ENCODE measurements at places on chromosomes 7 and 10. TPM values are rescaled to one million over a fixed set of nuclear protein-coding genes. Genes with fewer than 3 reads are reported as not detected.

DNA sequence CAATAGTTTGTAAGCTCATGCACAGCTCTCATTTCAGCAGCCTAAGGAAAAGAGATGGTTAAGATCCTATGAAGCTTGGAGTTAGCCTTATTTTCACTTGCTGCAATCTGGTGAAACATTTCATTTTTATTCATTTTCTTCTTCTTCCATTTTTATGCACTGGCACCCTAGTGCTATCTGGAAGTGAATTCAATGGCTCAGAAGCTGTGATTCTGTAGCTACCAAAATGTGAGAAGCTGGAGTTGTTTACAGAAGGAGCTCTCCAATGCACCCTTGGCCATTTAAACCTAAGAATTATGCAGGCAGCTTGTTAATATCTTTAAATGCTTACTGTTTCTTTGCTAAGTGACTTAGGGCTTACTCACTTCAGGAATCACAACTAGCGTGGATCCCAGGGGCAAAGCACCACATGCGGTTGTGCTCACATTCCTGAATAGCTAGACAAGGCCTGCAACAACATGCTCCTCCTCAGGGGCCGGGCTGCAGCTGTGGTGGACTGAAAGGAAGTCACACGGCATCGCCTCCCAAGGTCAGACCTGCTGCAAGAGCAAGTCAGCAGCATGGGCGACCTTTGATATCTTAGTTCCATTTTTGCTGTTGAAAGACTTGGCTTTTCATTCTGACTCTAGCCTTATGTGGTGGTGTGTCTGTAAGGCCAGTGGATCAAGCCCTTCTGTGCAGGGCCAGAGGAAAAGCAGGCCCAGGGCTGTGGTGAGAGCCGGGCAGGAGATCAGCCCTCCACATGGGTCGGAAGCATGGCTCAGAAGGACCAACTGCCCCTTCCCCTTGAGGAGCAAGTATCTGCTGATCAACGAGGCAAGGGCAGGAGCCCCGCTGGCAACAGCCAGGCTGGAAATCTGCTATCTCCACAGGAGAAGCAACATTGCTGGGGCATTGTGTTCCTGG is 91.9 kb upstream of the MBL2 start:
- no peak overlapping the region for H3K4me3 ChIP-seq
- no peak for DNase-seq
- no peaks in the 10 kb centered on the region for H3K4me1 ChIP-seq

GRCh38 chr7:149795126-149795525 is 21.7 kb upstream of the ZNF467 start:
- H3K36me3 ChIP-seq = no peaks in the 10 kb centered on the region
- DNase-seq = no peak
- H3K27ac ChIP-seq = no peak overlapping the region
- peaks cover 9% of the 10 kb centered on the region for H3K27me3 ChIP-seq

- no peaks in the 10 kb centered on the region for H3K36me3 ChIP-seq
- H3K27me3 ChIP-seq = no peaks in the 10 kb centered on the region
- no peaks in the 10 kb centered on the region for H3K4me1 ChIP-seq
- H3K27ac ChIP-seq = no peak overlapping the region
These were observed 8.3 kb downstream of the ATOH7 start for GRCh38 chr10:68223535-68224165.

- H3K4me3 ChIP-seq = no peak overlapping the region
- H3K27me3 ChIP-seq = no peaks in the 10 kb centered on the region
- H3K36me3 ChIP-seq = no peaks in the 10 kb centered on the region
- H3K4me1 ChIP-seq = no peaks in the 10 kb centered on the region
- DNase-seq = no peak
These were observed 2.5 kb upstream of the ITIH2 start for GRCh38 chr10:7700577-7701125.

DNA sequence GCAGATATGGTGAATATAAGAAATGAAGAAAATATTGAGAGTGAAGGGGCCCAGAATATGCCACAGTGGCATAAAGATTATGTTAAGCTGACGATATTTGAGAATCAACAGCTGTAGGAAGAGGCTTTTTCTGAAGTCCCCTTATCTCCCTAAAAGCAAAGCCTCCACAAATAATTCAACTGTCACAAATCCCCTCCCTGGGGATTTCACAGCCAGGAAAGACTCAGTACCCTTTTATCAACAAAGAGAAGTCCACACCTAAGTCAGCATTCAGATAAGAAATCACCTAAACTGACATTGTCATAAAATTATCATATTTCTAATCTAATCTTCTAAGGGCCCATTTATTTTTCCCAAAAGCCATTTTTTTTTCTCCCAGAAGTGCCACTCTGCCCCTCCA is 284.9 kb upstream of the VWC2 start:
- H3K36me3 ChIP-seq = no peaks in the 10 kb centered on the region
- H3K27me3 ChIP-seq = no peaks in the 10 kb centered on the region
- H3K4me1 ChIP-seq = no peaks in the 10 kb centered on the region
- H3K4me3 ChIP-seq = no peak overlapping the region
- no peak for DNase-seq
- H3K27ac ChIP-seq = no peak overlapping the region

DNA sequence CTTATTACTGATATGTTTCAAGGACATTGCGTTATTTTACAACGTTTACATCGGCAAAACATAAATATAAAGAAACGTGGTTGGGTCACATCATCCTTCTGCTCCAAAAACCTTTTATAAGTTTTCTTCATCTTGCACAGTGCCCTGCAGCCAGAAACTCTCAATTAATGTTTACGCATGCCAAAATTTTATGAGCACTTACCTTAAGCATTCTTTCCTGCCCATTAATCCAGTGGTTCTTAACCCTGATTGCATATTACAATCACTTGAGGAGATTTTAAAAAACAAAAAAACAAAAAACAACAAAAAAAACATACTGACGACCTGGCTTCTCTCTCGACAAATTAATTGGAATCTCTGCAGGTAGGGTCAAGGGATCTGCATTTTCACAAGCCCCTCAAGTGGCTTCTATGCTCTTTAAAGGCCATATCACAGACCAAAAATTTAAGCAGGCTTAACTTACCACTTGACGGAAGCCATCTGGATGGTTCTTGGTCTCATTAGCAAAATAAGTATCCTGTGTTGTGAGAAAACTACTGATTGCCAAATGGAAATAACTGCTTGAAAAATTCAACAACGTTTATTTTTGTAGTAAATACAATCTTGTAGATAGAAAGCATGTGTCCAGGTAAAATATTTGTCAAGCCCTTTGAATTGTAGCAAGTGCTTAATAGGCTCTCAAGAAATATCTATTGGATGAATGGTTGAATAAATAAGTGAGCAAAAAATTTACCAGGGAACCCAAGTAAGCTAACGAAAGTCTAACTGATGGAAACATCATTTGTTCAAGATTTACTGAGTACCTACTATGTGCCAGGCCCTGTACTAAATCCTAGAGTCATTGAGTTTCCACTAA is 30.9 kb upstream of the SLC16A12 start:
- H3K27me3 ChIP-seq = no peaks in the 10 kb centered on the region
- H3K4me3 ChIP-seq = no peak overlapping the region
- H3K27ac ChIP-seq = no peak overlapping the region
- no peak for DNase-seq

DNA sequence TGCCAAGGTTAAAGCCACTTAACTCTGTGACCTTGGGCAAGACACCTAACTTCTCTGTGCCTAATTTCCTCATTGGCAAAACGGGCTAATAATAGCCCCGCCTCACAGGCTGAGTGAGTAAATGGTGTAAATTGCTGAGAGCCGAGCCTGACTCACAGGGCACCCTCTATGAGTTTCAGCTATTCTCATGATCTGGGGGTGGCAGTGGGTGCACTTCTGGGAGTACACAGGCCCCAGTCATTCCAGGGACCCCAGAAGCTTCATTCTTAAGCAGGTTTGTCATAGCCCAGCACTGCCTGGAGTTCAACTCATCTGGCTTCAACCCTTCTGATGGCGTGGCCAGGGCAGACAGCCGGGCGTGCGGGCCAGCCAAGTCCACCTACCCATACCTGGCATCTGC is 137.2 kb downstream of the GRID1 start:
- H3K4me3 ChIP-seq = no peak overlapping the region
- H3K36me3 ChIP-seq = no peaks in the 10 kb centered on the region
- no peaks in the 10 kb centered on the region for H3K27me3 ChIP-seq
- H3K4me1 ChIP-seq = no peaks in the 10 kb centered on the region

DNA sequence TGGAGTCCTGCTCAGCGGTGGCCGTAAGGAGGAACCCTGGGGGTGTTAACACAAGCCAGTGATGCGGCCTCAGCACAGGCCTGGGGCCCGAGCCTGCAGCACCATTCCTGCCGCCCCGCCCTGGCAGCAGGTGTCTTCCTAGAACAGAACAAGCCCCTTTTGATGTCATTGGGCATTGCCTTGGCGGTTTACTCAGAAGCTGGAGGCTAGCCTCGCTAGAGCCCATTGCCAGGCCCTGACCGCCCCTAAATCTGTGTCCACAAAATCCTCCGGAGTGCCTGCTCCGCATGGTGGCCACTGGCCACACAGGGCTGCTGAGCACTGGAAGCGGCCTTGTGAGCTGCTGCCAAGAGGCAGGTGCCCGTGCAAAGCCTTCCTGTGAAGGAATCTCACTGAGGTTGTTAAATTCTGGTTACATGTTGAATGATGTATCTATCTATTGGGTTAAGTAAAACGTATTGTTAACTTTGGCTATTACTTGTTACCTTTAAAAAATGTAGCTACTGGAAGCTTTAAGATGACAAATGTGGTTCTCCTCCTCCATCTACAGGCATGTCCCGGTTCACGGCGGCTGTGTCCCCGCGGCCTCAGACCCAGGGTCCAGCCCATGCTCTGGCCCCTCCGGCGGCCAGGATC is 1.2 kb upstream of the INPP5A start:
- no peaks in the 10 kb centered on the region for H3K27me3 ChIP-seq
- peaks cover 3% of the 10 kb centered on the region for H3K4me1 ChIP-seq
- H3K27ac ChIP-seq = peak overlapping the region; percentile 96
- peak overlapping the region; percentile 84 for H3K4me3 ChIP-seq
- H3K36me3 ChIP-seq = no peaks in the 10 kb centered on the region

DNA sequence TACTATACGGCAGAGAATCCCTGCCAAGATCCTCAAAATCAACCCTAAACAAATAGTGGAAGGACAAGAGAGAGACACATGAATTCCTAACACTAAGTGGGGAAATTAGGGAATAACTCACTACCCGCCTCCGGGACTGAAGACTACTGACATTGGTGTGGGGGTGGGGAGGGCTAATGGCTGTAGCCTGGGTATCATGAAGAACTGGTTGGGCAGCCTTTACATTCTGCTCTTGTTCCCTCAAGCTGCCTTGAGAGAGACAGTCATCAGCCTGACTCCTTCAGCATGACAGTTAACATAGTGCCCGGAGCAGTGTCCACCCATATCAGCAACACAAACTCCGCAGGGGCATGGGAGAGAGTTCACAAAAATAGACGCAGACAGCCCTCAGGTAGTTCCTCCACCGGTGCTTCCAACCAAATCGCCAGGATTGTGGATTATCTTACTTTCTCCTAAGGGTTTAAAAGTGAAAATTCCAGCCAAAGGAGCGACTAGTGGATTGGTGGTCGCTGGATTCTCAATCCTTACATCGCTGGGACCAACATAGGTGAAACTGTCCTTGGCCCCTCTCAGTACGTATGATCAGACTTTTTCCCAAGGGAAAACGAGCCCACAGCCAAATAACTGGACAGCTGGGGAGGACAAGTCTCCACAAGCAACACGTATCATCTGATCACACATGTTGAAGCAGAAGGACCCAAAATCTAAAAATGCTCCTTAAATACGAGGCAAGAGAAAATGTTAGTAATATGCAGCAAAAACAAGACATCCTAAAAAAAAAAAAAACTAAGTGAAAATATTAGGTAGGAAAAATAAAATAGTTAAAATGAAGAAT is 22.6 kb downstream of the TMEM254 start:
- no peaks in the 10 kb centered on the region for H3K36me3 ChIP-seq
- H3K27ac ChIP-seq = no peak overlapping the region
- peaks cover 22% of the 10 kb centered on the region for H3K4me1 ChIP-seq
- DNase-seq = no peak

GRCh38 chr7:103771294-103771693 is 218.2 kb downstream of the RELN start:
- no peak overlapping the region for H3K4me3 ChIP-seq
- no peak for DNase-seq
- no peaks in the 10 kb centered on the region for H3K36me3 ChIP-seq
- H3K4me1 ChIP-seq = no peaks in the 10 kb centered on the region

PIK3CG gene
- total RNA-seq = 3.0 TPM

GBX1 gene
- total RNA-seq = not detected

CLCN1 gene
- total RNA-seq = not detected

LRRD1 gene
- total RNA-seq = not detected

CCAR1 gene
- total RNA-seq = 21.0 TPM

MMD2 gene
- total RNA-seq = not detected

HOXA2 gene
- total RNA-seq = 0.33 TPM

AQP1 gene
- 517 TPM for total RNA-seq

HOXA4 gene
- 0.59 TPM for total RNA-seq

EPHA1 gene
- 0.71 TPM for total RNA-seq
